ENCODE measurements at places on chromosomes 5 and 9.

DNA sequence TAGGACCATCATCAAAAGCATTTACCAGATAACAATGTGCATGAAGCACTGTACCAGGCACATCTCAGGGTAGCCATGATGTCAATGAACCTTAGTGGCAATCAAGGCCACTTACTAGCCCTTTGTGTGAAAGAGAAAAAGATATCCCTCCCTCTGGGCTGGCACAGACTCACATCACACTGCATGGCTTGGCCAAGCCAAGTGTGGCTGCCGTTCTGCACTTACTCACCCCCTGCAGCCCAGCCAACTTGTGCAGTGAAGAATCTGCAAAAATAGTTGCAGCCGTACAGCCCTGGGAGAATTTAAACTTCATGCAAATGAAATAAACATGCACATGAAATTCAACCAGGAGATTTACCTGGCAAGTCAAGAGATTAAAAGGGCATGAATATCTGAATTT lies 333.5 kb downstream of the DEPDC1B start:
- no peak for DNase-seq

DNA sequence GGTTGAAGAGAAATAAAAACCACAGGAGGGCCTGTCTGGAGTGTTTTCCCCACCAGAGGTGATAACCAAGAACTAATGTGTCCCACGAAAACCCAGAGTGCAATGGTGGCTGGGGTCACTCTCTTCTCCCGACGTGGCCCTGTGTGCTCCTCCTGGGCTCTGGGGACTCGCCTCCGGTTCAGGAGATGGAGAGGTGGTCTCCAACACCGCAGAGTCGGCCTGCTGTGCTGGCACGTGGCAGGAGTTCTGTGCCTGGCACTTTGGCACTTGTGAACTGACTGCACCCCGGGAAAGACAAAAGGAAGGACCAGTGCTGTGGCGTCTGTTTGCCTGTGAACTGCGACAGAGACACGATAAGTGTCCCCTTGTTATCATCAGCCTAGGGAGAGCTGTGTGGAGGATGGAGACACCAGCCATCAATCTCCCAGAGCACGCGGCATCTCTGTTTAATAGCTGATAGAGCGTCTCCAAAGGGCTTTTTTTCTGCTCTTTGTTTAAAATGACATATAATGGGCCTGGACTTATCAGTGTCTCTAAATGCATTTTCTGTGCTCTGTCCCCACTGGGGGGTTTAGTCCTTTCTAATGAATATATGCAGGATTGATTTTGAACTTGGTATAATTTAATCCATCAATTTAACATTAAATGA lies 98.3 kb downstream of the MRPL36 start:
- no peak for DNase-seq

- peak; percentile 47 for DNase-seq
Measured at GRCh38 chr9:122498883-122499288, 11.7 kb upstream of the OR1J2 start.

GRCh38 chr5:26343801-26344325 lies 694.5 kb downstream of the CDH9 start:
- DNase-seq: no peak

GRCh38 chr5:106241409-106241808 lies 1429.3 kb downstream of the EFNA5 start:
- DNase-seq: no peak

DNA sequence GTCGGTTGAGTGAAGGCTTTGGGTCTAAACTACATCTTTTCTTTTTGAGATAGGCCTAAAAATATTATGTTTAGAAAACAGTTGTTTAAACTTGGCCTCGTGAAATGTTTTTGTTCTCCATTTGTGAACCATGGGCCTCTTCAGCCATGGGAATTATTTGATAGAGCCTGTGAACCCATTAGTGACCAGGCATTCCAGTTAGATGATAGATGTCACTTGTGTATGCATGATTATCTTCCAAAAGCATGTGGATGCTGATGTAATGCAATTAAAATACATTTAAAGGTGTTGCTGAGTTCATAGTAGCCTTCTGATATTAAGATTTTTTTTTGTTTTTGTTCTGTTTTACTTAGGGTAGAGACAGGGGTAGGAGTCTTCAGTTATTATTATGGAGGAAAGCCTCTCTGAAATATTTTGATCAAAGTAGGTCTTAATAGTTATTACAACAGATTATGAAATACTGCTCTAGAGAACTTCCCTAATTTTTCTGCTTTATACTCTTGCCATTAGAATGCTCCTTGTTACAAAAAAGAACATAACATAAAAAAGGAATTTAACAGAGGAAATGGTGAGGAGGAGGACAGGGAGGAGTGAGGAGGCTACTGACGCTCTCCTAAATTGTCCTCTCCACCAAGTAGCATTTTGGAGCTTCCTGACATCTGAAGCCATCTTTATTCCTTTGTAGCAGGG lies 32.9 kb downstream of the CPEB4 start:
- no peak for DNase-seq

DNA sequence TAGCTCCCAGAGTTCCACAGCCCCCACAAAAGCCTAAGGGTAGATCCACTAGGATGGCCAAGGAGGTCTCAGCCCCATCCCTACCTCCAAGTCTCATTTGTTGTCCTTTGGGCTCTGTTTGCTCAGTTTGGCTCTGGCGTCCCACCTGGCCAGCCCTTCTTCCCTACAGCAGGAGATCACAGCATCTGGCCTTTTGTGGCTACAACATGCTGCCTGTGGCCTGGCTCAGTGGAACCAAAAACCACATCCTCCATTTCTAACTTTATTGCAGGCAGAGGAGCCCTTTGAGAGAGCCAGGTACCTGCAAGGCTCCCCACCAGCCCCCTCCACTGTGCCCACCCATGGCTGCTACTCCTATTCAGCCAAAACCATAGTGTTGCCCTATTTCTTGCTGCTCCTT lies 11.4 kb downstream of the JADE2 start:
- DNase-seq: no peak

Measured in OCI-LY7 (cell line).